ENCODE measurements at places on chromosomes 5 and 9.

DNA sequence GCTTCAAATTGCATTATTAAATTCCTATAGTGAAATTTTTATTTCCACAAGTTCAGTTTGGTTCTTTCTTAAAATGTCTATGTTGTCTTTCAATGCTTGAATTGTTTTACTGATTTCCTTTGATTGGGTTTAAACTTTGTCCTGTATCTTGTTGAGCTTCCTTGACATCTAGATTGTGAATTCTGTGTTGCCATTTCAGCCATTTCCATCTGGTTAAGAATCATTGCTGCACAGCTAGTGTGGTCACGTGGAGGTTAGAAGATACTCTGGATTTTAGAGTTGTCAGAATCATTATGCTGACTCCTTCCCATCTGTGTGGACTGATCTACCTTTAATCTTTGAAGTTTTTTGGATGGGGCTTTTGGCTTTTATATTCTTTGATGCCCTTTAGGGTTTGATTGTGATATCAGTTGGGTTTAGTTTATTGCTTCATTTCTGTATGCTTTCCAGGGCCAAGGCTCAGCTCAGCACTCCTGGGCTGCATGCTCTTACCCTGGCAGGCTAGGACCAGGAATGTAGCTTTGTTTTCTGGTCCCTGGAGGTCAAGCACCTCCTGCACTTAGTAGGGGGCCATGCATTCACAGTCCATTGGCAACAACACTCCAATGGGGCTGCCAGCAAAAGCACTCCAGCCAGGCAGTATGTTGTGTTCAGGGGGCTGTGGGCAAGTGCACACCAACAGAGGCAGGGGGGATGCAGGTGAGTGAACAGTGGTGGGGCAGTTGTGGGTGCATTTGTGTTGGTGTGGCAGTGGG lies 141.4 kb downstream of the PRR16 start:
- no peak for DNase-seq

DNA sequence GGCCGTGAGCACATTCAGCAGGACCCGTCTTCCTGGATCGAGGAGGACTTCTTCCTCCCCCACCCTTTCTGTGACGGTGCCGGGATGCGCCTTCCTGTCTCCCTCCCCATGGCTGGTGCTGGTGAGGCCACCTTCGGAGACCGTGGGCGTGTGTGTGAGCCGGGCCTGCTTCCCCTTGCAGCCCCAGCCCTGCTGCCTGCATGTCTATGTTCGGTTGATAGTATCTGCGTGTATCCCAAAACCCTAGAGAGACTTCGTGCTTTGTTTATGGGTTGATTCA lies 12.8 kb downstream of the CEP72 start:
- no peak for DNase-seq

DNA sequence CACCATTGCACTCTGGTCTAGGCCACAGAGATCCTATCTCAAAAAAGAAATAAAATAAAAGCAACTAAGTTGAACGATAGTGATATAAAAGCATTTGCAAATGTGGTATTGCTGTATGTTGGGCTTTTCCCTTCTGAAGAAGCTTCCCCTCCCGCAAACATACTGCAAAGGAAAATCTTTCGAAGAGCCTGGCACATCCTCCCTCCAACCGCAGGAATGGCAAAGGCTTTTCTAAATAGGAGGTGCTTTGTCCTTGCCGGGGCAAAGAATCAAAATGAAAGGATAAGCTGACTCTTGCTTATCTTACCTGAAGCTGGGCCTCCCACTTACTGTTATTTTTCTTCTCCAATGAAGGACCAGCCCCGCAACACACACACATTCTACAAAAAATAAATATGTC lies 45.8 kb downstream of the SERINC5 start:
- DNase-seq = no peak

GRCh38 chr5:149071756-149072155 lies 8.9 kb upstream of the SH3TC2 start:
- DNase-seq = no peak

GRCh38 chr5:54834121-54834842 lies 151.1 kb downstream of the ESM1 start:
- DNase-seq = no peak

DNA sequence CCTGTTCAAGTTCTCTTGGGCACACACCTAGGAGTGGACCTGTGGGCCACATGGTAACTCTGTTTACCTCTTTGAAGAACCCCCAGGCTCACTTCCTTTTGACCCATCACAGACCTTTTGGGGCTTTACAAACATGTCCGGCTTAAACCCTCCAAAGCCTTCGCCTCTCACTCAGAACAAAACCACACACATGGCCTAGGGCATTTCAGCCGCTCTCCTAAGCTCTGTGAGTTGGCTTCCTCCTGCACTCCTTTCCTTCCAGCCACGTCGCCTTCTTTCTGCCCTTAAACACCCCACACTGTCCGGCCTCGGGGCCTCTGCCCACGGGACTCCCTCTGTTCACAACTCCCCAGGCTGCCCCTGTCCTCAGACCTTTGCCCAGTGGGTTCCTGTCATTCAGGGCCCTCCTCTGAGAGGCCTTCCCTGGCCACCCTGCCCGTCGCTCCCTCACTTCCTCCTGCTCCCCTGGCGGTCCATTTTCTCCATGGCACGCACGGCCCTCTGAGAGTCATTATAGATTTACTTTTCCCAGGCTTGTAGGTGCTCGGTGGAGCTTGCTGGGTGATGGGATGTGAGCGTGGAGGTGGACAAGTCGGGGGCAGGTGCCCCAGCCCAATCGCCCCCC lies 1.9 kb downstream of the DOK3 start:
- DNase-seq = no peak

DNA sequence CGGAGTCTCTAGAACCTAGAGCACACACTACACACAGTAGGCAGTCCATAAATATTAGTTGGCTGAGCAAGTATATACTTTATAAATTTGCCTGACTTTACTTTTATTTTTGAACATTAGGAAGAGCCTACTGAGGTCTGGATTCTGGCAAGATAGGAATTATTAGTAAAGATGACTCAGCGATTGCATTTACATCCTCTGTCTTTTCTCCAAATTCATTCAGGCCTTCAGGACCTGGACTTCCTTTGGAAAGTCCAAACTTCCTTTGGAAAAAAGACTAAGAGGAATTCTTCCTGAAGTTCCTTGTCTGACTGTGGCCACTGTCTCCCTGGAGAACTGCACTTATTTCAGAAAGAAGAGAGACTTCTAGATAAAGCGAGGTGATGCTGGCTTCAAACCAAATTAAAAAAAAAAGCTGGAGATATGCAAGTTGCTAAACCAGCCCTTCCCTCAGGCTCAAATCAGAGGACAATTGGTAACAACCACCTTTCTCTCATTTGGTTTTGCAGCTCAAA lies 251.3 kb downstream of the GAS1 start:
- peak; percentile 35 for DNase-seq

DNA sequence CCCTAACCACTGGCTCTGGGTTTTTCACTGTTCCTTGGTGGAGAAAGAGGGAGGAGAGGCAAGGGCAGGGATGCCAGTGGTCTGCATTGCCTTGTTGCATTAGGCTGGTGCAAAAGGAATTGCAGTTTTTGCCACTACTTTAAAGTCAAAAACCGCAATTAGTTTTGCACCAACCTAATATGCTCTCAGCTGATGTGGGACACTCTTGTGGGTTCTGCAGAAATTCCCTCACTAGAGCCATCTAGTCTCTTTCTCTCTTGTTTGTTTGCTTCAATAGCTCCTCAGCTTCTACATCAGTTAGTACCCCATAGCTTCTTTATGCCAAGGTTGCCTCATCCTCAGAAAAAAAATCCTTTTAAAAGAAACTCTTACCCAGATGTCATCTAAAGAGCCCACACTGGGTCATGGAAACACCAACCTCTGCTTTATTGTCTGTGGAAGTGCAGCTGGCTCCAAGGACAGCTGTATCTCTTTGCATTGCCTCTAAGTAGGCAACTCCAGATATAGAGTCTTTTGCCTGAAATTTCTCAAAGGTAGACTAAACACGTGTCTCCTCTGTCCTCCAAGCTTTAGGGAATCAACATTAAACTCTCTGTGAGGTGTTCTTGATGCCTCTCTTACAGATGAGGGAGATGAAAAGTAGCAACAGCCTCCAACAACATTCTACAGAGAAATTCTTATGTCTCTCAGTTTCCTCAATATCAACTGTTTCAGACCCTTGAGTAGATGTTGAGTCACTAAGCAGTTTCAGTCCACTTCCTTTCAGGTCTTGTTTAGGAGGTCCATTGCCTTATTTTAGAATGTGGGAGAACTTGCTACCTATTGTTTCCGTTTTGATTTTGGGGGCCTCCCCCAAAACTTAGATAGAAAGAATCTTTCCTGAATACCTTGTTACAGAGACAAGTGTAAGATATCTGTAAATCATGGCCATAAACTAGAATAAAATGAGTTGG lies 84.9 kb upstream of the MEF2C start:
- no peak for DNase-seq

DNA sequence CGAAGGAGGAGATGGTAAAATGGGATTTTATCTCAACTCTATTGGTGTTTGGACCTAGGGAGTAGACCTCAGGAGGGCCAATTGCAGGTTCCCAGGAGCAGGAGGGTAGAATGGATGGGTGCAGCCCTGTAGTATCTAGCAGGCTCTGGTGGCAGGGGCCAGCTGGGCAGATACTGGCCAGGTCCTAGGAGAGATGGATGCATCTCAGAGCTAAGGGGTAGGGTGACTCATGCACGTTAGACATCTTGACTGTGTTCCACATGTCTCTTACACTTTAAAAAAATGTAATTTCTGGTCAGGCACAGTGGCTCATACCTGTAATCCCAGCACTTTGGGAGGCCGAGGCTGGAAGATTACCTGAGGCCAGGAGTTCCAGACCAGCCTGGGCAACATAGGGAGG lies 22.4 kb downstream of the PSD2 start:
- DNase-seq = no peak

GRCh38 chr5:168128111-168128510 lies 163.3 kb upstream of the WWC1 start:
- DNase-seq = no peak

DNA sequence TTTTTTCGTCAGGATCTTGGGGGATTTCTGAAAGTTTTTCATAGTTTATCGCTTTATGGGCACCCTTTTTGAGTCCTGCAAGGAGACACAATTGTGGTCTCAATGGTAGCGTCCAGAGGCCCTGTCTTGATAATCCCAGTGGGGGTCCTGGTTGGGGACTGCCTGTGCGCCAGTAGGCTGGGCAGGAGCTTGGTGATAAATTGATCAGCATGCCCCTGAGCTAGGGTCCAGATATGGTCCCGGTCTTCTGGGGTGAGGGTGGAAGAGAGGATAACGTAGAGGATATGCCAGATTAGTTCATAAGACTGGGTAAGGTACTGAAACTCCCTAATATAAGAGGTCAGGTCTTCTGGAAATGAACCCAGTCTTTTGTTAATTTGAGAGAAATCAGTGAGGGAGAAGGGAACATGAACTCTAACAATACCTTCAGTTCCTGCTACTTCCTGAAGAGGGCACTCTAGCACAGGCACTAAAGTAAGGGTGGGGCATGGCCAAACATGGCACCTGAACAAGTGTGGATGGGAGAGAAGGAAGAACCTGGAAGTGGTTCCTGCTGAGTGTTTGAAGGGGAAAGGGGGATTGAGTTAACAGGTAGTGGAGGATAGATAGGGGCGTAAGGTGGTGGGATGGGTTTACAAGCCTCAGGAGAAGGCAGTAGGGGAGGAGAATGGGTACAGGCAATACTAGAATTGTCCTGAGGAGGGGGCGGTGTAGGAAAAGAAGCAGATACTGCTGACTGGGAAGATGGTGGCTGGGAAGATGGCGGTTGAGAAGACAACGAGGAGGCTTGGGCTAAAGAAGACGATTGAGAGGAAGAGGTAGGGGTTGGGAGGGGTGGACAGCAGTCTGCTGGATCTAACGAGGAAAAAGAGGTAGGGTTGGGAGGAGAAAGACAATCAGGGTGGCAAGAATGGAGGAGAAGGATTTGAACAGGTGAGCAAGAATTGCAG lies 33.8 kb upstream of the ANXA2R start:
- peak; percentile 40 for DNase-seq

- DNase-seq = no peak
Observed at GRCh38 chr5:139481580-139482049, 943 bp downstream of the STING1 start.

DNA sequence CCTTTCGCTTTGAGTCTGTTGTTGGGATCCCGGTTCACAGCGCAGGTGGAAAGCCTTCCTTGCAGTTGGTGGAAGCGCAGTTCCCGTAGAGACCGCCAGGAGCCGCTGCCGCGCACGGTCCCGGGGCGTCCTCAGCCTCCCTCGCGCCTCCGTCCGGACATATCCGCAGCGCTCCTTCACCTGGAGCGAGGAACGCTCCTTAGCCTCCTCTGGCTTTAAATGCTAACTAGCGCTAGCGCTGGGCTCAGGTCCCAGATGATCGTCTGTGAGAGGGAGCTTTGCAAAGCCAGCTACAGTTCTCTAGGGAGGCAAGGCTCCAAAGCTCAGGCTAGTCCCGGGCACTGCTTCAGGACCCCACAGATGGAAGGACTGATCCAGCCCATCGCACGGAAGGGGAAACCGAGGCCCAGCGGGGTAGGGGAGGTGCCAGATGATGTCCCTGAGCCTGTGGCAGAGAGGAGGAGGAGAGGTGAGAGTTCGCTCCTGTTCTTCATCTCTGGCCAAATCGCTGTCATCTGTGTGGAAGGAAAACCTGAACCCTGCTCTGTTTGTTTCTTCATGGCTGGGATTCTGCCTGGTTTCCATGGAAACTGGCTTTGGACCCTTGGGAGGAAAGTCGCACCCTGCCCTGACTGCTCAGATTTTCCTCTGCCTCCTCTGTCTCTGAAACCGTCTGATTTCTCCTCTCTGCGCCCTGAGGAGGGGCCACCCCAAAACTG lies 31.4 kb downstream of the COL15A1 start:
- DNase-seq = peak; percentile 58

DNA sequence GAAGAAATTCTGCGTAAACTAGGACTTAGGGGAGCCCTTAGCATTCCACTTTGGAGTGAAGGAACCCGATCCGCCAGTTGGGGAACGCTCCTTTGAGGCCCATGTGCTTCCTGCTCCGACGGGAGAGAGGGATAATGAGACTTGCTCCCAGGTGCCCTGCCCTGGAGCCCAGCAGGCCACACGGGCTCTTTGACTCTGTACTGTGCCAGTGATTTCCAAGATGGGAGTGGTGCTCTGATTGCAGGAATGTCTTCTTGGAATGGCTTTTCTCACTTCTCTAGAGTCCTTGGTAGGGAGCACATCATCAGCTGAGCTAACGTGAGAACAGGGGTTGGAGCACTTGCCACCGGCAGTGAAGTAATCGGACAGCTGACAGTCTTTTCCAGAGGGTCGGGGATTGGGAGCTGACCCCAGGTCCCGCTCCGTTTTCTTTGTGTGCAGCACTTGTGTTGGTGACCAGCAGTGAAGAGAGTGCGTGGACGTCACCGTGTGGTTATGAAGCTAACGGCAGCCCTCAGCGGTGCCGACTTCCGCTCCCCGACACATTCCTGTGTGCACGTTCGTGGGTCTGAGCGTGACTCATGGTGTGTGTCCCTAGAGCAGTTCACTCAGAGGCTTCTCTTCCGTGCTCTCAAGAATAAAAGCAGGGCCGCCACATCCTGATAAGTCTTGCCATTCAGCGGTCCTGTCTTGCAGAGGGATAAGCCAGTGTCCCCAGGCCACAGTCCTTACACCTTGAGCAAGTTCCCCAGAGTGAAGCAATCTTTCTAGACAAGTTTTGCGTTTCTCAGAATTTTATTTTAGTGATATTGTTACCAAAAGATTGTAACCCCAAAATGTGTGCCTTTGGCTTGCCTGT lies 25.6 kb downstream of the ABL1 start:
- peak; percentile 99 for DNase-seq

All from fibroblast of skin of back (primary cell).